NCI-H1048 (cell line): ENCODE measurements at places on chromosomes 2 and 18.

DNA sequence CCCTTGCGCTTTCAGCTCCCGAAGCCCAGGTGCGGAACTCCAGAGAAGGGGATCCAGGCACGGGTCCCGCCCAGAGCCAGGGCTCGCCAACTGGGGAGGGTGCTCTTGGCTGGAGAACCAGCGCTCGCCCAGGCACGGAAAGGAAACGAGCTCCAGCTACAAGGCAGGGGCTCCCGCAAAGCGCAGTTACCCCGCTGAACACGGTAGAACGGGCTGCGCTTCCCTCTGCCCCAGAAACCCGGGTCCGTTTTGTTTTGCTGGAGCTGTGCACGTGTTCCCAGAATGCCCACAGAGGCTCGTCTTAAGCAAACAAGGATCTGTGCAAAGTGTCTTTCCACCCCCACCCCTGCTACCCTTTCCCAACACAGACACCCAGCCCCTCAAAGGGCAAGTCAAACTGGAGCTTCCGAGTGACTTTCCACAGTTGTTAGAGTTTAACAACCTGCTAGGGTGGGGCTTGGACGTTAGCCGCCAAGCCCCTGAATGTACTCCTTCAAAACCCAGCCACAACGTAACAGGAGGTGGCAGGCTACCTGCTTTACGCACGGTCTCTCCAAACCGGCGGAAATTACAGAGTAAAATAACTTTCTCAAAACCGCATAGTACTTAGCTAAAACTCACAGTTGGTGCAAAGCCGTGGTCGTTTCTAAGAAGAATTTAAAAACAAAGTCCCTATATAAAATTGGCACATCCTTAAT is 775 bp downstream of the RNF125 start:
- no peak for DNase-seq

DNA sequence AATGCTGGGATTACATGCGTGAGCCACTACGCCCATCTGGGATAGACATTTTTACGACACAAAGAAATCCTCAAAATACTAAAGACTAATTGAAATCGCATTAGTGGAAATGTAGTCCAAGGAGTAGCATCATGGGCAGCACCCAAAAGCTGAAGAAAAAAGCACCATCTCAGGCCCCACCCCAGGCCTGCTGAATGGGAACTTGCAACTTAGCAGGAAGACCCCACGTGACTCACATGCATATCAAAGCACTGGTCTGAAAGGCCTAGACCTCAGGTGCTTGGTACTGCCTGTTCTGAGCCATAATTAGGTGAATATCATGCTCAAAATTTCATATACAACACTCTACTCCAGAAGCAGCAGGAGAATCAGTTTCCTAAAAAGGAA is 28.9 kb downstream of the SPRED2 start:
- no peak for DNase-seq

DNA sequence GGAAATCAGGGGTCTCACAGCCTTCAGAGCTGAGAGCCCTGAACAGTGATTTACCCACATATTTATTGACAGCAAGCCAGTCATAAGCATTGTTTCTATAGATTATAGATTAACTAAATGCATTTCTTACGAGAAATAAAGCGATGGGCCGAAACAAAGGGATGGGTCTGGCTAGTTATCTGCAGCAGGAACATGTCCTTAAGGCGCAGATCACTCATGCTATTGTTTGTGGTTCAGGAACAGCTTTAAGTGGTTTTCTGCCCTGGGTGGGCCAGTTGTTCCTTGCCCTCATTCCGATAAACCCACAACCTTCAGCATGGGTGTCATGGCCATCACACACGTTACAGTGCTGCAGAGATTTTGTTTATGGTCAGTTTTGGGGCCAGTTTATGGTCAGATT is 36.4 kb downstream of the TANC1 start:
- DNase-seq = no peak

DNA sequence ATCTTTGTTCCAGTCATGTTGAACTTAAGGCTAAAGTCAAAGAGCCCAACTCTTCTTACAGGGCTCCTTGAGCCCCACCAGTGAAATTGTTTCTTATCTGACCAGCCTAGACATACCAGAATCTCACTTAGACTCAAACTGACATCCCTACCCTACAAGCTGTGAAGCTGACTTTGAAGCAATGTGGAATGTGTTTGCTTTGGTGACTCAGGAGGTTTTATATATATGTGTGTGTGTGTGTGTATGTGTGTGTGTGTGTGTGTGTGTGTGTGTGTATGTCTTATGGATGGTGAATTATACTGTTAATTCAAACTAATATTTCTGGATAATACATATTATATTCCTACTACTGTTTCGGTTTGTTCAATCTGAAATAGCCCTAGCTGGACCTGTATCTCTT is 67.3 kb downstream of the CAMKMT start:
- DNase-seq = no peak

DNA sequence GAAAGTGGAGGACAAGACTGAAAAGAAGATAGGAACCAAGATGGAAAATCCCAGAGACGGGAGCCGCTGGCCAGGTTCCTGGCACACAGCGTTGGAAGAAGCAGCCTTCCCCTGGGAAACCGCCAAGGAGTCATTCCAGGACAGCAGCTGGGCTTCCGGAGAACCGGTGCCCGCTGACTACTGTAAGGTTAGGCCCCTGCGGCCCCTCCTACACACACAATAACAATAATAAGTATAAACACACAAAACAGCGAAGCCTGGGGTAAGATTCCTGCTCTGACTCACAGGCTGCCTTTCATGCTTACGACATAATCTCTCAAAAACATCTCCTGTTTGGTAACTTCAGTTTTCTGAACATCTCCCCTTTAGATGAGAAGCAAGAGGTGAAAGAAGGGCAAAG is 28.1 kb upstream of the MYCN start:
- DNase-seq = no peak

DNA sequence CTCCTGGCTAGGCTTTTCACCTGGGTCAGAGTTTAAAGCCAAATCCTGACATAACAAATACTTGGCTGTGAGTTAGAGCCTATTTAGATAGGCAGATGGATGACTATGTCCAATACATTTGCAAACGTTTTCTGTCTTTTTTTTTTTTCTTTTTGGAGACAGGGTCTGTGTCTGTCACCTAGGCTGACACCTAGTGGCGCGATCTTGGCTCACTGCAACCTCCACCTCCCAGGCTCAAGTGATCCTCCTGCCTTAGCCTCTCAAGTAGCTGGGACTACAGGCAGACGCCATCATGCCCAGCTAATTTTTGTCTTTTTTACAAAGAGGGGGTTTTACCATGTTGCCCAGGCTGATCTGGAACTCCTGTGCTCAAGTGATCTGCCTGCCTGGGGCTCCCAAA is 124.8 kb downstream of the DYM start:
- no peak for DNase-seq

DNA sequence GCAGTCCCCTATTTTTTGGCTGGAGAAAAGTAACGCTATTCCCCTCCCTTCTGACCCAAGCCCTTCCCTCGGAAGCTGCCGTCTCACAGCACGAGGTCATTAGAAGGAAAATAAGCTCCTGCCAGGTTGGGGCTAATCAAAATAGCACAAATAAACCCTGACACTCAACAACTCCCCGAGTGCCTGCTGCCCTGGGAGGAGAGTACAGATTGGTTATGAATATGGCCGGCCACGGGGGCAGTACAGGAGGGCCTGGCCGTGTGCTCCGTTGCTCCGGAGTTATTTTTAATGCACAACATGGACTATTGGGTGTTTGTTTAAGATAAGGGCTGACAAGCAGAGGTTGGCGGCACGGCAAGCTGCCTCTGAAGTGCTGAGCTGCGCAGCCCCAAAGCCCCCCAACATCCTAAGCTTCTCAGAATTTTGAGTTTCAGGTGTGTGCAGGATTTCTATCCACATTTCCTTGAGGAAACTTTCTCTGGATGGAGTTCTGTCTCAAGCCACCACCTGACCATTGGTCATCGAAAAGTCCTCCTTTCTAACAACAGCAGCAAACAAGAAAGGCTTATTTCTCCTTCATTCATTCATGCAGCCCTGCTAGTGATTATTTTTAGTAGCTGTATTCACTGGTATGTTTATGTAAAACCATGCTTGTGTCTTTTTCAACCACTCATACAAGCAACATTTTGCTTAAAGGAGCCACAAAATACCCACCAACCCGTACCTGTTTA is 58.7 kb downstream of the PAX3 start:
- DNase-seq = no peak

DNA sequence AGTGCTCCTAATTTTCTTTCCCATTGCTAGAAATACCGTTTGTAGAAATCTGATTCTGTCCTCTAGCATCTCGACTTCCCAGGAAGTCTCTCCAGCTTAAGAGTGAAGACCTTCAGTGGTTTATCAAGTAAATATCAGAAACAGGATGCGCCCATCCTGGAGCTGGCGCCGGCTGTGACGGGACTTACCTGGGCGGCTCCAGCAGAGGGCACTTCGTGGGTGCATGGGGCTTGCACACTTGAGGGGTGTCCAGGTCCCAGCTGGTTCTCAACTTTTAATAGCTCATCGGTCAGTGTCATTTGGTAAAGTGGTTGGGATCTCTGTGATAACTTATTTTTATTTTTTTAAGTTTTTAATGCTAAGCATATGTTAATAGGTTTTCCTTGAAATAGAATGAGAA is 167.0 kb upstream of the TPO start:
- DNase-seq = no peak

- no peak for DNase-seq
Measured at GRCh38 chr2:46663614-46664013, 184.2 kb downstream of the TMEM247 start.

DNA sequence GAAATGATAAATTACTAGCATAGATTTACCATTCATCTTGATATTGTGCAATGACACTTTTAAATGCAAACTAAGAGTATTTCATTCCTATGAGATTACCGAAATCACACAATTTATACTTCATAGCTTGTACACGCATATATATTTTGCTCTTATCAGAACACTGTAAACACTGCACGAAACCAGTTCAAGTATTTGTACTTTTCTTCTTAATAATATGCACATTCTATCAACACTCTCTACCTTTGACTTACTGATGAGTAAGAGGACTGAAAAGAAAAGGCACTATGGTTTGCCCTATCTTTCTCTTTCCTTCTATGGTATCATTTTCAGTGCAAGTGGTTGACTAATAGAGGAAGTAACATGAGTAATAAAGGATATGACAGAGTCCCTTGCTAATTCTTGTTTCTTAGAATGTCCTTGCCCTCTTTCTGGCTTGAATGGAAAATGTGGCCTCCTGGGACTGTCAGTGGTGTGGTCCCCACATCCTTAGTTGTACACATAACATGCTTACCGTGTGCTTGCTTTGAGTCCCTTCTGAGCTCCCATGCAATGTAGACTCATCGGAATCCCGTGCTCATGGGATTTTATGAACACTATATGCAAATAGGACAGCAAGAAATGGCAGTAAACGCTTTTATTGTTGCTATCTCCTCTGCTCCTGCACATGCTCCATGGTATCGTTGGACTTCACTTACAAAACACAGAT is 363.5 kb upstream of the TNP1 start:
- DNase-seq = no peak

DNA sequence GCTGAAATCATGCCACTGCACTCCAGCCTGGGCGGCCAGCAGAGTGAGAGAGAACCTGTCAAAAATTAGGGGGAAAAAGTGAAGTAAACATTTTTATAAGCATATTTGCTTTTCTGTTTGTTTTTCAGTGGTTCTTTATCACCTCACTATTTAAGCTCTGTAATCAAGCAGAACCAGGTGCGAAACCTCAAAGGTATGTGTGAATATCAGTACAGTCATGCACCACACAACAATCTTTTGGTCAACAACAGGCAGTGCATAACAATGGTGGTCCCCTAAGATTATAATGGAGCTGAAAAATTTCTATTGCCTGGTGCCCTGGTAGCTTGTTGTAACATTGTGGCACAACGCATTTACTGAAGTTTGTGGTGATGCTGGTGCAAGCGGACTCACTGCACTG is 167.4 kb upstream of the STON1 start:
- DNase-seq = no peak

- DNase-seq = no peak
Measured at GRCh38 chr2:70709275-70710037, 58.5 kb downstream of the ADD2 start.

DNA sequence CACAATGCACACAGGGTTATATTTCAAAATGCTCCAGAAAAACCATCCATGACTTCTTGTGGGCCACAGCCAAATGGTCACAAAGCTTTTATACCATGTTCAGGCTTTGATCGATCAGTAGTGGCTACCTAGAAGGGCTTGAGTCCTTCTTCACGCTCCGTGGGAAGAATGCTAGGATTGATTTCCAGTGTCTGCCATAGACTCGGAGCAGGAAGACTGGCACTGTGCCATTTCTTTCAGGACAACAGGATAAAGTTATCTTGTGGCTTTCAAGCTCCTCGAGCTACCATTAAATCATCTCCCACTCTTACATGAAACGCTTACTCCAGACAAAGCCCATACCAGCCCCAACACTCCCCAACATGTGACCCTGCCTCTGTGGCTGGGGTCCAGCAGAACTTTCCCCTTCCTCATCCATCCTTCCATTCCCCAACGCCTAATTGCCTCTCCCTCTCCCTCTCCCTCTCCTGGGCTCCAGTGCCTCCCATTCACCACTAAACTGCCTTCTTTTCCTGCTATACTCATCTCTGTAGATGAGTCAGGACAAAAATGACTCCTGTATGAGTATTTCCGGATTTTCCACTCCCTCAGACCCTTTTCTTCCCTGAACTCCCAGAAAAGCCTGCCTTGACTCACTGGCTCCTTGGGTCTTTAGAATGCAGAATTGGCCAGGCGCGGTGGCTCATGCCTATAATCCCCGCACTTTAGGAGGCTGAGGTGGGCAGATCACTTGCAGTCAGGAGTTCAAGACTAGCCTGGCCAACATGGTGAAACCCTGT is 40.9 kb downstream of the ADD2 start:
- no peak for DNase-seq

DNA sequence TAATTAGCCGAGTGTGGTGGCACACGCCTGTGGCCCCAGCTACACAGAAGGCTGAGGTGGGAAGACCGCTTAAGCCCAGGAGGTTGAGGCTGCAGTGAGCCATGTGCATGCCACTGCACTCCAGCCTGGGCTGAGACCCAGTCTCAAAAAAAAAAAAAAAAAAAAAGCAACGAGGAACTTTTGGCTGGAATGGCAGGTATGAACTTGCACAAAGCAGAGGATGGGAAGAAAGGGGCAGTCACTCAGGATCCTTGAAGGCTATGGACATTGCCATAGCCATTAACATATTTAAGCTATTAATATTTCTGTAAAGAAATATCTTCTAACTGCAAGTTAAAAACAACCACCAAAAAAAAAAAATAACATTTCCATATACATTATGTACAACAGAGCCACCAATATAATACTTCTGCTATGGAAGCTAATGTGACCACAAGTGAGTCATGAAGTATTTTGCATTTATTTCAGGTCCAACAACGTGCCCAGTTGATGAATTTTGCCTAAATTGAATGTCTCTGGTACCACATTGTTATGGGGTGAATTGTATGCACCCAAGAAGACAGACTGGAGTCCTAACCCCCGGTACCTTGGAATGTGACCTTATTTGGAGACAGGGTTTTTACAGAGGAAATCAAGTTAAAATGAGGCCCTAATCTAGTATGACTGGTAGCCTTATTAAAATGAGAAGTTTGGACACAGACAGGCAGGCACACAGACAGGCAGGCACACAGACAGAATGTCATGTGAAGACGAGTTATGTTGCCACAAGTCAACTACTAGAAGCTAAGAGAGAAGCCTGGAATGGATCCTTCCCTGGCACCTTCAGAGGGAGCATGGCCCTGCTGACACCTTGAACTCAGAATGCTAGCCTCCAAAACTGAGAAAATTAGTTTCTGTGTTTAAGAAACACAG is 102.8 kb downstream of the RBMS1 start:
- no peak for DNase-seq

- no peak for DNase-seq
Measured at GRCh38 chr2:43455731-43456642, 139.9 kb downstream of the THADA start.
